Bone marrow (tissue), 2 donors: ENCODE measurements at places on chromosomes 7 and 10.

DNA sequence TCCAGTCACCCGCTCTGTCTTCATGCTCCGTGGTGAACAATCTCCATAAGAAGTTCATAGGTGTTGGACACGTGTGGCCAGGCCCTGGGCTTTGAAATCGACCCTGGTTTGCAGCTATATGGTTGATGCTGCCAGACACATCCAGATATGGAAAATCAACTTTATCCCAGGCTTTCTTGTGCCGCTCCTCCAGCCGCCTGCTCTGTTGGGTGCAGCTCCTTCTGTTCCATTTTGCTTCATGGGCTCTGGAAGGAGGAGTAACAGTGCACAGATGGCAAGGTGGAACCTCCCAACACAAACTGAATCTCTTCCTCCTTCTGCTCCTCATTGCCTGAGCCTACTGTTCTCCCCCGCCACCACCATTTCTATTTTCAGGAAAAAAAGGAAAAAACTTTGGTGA, 44.7 kb downstream of the THNSL1 start:
- no peak for DNase-seq

GRCh38 chr10:117186832-117187615, 10.3 kb upstream of the KCNK18 start:
- DNase-seq, result no peak

DNA sequence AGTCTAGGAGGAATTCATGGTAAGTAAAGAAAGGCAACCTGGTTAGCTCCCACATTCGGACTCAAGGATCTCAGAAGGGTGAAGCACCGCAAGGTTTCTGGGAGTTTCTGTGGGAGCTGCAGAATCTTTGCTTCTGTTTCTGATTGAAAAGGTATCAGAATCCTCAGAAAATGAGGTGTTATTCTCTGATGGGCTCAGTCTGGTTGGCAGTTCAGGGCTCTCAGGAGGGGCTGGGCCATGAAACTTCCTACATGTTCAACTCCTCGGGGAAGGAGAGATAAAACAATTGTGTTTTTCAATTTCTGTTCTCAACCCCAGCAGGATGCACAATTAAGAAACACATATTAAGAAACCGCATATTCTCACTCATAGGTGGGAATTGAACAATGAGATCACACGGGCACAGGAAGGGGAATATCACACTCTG, 9.1 kb downstream of the OR2A7 start:
- no peak for DNase-seq

DNA sequence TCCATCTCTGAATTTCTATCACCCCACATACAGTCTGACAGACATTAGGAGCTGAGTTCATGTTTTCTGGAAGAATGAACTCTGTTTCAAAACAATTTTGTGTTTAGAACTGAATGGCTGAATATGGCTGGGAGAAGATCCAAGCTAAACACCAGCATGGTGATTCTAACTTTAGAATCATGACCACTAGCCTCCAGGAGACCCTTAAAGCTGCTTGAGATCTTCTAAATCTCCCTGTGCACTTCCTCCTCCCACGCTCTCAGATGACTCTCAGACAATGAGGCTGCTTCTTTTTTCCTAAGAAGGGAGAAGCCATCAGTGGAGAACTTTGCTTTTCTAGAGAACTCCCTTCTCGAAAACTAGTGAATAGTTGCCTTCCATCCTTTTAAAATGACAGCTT, 711.2 kb downstream of the GRID1 start:
- no peak for DNase-seq

- DNase-seq, result no peak
Observed at GRCh38 chr10:13270877-13271551, 28.9 kb downstream of the PHYH start.

DNA sequence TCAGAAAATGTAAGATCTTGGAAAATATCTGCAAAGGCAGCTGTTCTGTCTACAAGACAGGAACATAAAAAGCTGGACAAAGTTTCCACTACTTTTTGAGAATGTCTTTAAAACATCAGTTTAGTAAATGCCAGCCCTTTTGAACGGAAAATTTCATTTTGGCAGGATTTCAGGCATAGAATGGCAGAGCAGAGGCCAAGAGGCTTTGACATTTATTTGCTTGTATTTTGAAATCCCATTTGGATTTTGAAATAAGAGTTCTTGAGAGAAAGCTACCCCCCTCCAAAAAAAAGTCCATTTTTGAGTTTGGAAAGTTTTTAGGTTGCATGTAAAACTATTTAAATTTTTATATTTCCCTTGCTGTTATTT, 3.1 kb upstream of the ETV1 start:
- DNase-seq, result no peak

- no peak for DNase-seq
Observed at GRCh38 chr10:90798482-90798881, 59.4 kb downstream of the HTR7 start.

DNA sequence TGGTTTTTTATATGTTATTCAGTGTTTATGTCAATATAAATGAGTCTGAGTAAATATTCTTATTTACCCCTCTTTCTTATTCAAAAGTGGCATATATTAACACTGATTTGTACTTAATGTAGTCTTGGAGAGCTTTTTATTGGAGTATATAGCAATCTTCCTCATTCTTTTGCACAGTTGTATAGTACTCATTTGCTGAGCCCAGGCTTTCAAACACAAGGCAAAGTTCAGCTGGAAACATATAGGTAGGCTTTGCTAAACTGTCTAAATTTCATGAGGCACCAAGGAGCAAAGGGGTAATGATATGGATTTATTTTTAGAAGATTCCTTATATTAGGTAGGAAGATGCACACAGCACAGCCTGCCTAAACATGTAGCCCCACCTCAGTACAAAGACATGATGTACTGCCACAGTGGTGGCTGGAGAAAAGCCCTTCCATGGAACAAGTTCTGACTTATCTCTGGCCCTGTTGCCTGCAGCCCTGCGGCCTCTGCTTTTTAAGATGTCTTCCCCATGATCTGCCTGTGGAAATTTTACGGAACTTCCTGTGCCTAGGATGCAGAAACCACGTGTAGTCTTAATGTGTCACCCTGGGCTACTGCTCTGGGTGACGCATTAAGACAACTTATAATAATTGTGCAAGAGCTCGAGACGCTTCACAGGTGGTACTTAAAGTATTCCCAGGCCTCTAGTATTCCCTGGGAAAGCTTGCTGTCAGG, 9.6 kb upstream of the PDCD4 start:
- no peak for DNase-seq
